ENCODE measurements at places on chromosomes 4 and X.

DNA sequence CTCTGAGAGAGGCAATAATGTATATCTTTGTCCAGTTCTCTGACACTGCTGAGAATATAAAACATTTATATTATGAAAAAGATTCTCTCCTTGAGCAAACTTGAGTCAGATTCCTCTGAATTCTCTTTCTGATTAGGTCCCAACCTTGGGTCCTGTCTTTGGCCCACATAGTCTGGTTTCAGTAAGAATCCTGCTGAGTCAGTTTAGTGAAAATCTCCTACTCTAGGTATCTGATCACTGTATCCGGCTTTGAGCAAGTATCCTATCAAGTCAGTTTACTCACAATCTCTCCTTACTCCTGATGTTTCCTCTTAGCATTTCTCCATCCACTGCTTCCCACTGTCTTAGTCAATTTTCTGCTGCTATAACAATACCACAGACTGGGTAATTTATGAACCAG, 253.9 kb downstream of the OPHN1 start:
- DNase-seq, result no peak

GRCh38 chrX:115894087-115894486, 276.5 kb upstream of the AGTR2 start:
- peak; percentile 78 for DNase-seq

GRCh38 chr4:154465085-154465484, 26.5 kb downstream of the DCHS2 start:
- no peak for DNase-seq

- DNase-seq, result no peak
Observed at GRCh38 chr4:2449511-2450392, 19.2 kb upstream of the RNF4 start.

GRCh38 chr4:156578005-156578404, 393.6 kb downstream of the PDGFC start:
- DNase-seq, result no peak

DNA sequence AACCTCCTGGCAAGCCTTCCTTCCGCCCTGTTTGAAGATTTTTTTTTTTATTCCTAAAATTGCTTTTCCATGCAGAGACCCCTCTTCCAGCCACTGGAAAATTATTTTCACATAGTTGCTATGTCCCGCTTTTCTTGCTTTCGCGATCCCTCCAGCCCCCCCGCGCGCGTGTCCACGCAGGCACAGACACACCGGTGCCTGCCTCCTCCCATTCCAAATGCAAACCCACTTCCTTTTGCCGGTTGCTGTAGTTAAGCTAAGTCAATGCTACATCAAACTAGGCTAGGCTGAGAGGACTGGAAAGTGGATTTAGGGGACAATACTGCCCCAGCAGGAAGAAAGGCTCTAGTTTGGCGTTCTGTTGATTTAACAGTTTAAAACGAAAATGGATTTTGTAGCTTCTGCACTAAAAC, 111.0 kb downstream of the DHX15 start:
- peak; percentile 33 for DNase-seq

GRCh38 chr4:99848591-99849001, 32.0 kb downstream of the DAPP1 start:
- no peak for DNase-seq

- no peak for DNase-seq
Observed at GRCh38 chr4:70402762-70403161, 5.0 kb downstream of the OPRPN start.

- DNase-seq, result no peak
Observed at GRCh38 chr4:4462970-4463369, 76.1 kb downstream of the NSG1 start.
